ENCODE measurements at places on chromosomes 6 and 20.
A peak's percentile ranks its signal among the peaks of the same experiment; 100 is the strongest.

DNA sequence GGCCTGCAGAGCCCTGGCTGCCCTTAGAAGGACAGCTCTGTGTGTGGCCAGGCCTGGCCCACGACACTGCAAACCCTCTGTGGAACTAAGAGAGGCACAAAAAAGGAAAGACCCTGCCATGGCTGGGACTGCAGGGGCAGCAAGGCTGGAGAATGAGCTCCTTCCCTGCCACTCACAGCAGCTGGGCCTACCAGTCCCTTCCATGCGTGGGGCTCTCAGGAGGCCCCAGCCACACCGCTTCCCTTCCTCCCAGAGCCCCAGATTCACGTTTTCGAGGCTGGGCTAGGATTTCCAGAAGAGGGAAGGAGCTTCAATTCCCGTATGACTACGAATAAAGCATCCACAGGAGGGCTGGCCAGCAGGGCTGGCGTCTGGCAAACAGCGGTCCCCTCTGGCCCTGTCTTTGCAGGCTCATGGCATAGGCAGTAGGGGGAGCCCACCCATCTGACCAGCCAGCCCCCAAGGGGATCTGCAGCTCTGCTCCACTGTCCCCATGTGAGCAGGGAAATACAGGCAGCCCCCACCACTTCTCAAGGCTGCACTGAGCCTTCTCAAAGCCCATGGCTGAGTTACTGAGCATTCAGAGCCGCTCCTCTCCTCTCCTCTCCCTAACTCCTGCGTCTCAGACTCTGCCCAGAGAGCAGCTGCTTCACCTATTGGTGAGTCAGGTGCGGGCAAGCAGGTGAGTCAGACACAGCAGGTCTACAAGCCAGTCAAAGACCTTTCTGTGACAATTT lies 53.1 kb downstream of the NINL start:
- DNase-seq = no peak

DNA sequence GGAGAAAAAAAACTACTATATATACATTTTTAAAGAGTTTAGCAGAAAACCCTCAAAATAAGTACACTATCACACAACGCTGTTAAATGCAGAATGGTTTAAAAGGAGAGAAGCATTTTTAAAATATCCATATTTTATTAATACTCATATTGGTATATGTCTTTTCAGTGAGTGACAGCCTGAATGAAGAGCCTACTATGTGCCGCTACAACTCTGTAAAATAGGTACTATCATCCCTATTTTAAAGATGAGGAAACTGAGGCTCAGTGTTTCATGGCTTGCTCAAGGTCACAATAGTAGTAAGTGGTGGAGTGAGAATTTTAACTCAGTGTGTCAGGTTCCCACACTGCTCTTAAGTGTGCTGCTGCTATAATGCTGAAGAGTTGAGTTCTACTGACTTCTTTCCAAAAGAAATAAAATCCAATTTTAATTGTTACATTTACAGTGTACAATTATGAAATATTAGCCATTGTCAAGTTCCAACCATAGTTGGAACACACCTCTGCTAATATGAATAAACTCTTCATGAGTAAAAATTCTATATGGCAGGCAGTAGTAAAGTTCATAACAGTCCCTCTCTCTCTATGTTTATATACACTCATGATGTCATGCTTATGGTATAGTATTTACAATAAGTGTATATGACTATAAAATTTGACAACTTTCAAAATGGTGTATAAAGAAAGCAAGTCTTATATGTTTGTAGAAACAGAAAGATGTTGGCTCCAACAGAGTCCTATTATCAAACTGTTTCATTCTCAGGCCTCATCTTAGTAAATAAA lies 3.1 kb downstream of the FAM184A start:
- no peak for DNase-seq

DNA sequence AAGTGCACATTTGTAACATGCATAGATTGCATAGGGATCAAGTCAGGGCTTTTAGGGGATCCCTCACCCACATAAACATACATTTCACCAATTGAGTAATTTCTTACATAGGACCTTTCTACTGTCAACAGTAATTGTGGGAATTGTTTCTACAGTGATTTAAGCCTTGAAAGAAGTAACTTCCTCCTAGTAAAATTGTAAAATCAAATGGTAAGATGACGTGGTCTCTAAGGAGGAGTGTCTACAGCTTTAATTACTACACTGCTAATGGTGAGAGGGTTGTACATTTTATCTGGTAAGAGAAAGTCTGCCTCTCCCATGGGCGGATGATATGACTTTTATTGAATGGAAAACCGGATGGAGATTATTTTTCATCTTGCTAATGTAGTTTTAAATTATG lies 98.0 kb downstream of the RPP40 start:
- no peak for DNase-seq

- DNase-seq = peak; percentile 61
Observed at GRCh38 chr6:41428996-41429421, 93.6 kb downstream of the NCR2 start.

DNA sequence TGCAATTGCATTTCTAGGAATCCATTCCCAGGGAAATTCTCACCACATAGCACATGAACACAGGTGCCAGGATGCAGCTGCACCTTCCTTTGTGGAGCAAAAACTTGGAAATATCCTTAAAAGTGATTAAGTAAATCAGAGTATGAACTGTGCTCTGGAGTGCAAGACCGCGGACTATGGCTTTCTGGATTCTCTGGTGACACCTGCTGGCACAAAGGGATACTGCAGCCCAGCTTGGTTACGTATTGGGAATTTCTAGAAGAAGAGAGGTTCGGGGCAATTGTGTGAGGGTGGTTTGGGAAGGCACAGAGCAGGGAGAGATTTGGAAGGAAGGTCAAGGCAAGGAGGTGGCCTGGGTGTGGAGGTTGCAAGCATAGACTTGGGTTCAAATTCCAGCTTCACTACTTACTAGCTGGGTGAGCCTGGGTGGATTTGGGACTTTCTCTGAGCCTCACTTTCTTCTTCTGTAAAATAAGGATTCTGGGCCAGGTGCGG lies 15.9 kb upstream of the PEDS1 start:
- DNase-seq = peak; percentile 85

- DNase-seq = no peak
Observed at GRCh38 chr6:52186480-52186879, 305 bp downstream of the IL17A start.

- no peak for DNase-seq
Observed at GRCh38 chr20:37914672-37915433, 11.9 kb downstream of the VSTM2L start.

- DNase-seq = no peak
Observed at GRCh38 chr6:7062451-7063162, 45.2 kb upstream of the RREB1 start.

DNA sequence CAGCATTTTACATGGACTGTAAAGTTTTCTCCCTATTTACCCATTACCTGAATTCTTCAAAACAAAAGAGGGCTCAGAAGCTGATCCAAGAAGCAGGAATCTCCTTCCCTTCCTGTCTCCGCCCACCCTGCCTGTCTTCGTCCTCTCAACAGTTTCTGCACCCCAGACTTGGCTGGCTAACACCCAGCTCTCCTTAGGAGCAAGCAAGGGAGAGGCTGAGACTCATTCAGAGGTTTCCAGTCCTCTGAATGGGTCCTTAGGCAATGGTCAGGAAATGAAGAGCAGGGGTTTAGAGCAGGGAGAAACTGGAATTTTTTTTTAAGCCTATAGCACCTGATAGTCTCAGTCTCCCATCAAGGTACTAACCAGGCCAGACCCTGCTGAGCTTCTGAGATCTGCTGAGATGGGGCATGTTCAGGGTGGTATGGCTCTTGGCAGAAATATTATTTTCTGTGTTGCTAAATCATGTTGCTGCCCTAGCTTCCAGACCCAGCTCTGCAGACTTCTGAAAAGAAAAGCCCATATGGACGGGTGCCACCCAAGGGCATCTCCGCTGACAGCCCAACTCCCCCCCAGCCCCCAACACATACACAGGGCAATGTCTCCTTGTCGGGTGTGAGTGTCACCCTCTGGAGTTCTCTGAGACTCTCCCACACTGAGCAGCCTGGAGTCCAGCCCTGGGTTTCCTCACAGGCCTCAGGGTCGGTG lies 74.6 kb upstream of the CD93 start:
- no peak for DNase-seq

GRCh38 chr20:11090751-11091150 lies 417.0 kb upstream of the JAG1 start:
- no peak for DNase-seq

DNA sequence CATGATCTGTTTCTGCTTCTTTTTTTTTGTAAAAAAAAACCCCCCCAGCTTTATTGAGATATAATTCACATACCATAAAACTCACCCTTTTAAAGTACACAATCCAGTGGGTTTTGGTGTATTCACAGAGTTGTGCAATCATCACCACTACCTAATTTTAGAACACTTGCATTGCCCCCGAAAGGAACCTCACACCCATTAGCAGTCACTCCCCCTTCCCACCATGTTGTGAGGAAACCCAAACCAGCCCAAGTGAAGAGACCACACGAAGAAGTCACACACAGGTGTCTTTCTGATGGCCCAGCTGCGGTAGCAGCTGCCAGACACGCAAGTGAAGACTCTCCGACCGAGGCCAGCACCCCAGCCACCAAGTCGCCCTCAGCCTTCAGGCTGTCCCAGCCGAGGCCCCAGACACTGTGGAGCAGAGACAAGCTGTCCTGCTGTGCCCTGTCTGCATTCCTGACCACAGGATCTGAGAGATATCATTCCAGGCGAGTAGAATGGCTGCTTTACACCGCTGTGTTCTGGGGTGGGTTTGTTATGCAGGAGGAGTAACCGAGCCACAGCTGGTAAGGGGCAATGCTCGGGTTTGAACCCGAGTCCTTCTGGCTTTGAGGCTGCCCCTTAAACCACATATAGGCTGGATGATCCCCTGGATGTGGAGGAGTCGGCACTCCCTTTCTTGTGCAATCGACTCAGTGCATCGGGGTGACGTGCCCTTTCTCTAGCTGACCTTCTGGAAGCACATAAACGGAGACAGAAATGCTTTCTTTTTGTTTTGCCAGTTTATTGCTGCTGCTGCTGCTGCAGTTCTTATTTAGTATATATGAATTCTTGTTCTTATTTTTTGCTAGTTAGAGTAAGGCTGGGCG lies 59.1 kb upstream of the PTPN1 start:
- DNase-seq = no peak

DNA sequence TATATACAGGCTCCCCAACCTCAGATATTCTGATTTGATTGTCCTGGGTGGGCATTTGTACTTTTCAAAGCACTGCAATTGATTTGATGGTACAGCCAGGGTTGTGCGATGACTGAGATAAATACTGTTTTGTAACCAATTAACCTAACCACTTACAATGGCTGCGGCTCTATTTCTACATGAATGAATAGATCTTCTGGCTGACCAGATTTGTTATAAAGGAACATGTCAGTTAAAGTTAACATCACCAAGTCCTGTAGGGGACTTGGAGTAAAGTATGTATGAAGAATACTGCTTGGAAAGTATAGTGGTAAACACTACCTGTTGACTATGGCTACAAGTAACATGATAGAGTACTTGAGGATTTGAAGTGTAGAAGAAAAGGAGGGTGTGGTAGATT lies 369.2 kb upstream of the JAG1 start:
- DNase-seq = no peak

GRCh38 chr6:25418454-25419052 lies 139.4 kb downstream of the CARMIL1 start:
- DNase-seq = no peak

DNA sequence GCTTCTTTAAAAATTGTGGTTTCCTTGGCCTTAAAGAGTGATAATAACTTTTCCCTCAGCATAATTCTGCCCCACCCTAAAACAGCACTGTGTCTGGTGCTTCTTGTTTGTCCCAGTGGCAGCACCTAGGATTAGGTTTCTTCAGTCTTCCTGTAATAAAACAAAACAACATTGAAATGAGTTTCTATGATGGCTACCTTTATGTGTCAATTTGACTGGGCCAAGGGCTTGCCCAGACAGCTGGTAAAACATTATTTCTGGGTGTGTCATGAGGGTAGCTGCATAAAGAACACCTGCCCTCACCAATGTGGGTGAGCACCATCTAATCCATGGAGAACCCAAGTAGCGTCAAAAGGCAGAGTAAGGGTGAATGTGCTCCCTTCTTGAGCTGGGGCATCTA lies 117.8 kb downstream of the QRSL1 start:
- DNase-seq = no peak

GRCh38 chr6:113530769-113531168 lies 326.4 kb upstream of the MARCKS start:
- no peak for DNase-seq
